ENCODE measurements at places on chromosomes 1 and 21.

DNA sequence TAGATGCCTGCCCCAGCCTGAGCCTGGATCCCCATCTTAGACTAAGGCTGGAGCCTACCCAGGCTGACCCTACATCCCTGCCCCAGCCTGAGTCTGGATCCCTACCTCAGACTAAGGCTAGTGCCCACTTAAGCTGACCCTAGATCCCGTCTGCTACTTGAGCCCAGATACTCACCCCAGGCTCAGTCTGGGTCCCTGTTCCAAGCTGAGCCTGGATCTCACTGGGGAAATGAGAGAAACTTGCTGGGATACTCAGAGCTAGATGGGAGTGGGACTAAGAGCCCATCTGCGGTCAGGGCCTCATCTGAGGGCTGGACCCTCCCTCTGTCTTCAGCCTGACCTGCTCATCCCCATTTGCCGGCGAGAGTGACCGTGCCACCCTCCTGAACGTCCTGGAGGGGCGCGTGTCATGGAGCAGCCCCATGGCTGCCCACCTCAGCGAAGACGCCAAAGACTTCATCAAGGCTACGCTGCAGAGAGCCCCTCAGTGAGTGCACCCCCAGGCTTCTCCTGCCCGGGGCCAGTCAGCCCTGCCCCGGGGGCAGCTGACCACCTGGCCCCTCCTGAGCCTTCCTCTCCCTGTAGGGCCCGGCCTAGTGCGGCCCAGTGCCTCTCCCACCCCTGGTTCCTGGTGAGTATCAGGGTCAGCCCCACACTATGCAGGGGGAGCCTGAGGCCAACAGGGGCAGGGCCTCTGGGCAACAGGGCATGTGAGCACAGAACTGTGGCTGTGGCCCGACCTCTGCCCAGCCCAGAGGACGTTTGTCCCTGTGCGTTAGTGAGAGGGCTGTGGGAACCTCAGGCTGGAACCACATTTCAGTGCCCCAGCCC lies 36.8 kb downstream of the TRIM11 start:
- DNase-seq: no peak

DNA sequence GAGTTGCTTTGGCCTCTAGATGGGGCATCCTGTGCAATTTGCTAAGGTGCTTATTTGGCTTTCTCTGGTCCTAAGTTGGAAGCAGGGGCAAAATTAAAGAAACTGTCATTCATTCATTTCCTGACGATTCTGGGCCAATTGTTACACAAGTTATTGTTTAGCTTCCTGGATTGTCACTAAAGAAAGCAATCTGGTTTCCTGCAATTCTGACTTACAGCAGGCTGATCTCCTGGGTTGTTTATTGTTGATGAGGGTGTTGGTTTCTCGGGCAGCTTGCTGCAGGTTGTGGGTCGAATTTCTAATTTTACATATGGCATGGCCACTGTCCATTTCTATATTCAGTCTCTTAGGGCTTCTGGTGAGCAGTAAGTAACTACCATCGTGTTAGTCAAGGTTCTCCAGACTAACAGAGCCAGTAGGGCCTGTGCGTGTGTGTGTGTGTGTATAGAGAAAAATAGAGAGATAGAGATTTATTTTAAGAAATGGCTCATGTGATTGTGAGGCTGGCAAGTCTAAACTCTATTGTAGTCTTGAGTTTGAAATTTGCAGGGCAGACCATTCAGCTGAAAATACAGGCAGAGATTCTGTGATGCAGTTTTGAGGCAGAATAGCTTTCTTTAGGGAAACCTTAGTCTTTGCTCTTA lies 30.4 kb downstream of the CTH start:
- DNase-seq: no peak

DNA sequence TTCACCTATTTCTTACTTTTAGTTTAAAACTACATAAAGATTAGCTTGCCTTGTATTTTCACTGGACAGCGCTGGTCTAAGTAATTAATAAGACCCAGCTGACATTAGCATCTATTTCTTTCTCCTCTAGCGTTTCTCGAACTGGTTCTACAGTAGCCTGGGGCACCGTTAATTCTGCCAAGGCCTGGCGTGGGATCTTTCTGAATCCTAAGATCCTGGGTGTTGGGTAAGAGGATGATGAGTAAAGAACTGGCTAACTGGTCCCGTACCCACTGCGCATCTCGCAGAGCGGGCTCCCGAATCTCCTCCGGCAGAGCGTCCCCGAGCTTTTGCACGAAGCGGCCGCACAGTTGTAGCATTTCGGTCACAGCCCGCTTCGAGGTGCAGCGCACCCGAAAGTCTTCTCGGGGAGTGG lies 309 bp downstream of the NSL1 start:
- DNase-seq: no peak

GRCh38 chr1:13642306-13643004 lies 57.5 kb upstream of the PRDM2 start:
- DNase-seq: no peak

- no peak for DNase-seq
Measured at GRCh38 chr1:9559673-9560072, 20.4 kb downstream of the SLC25A33 start.

GRCh38 chr1:228392111-228392936 lies 14.3 kb downstream of the TRIM11 start:
- no peak for DNase-seq

DNA sequence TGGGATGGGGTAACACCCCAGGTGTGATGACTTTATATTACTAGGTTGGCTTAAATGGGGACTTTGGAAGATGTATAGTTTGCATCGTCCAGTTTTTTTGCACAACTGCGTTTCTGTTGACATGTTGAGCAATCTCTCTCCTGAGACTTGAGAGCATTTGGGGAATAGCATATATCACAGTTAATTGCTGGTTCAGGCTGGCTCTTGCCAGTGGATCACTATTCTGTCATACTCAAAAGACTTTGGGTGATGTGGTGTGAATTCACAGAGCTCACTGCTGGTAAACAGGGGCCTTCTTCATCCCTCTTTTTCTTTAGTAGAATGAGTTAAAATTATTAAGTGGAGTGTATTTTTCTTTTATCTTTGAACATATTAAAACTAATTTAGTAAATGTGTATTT lies 44.3 kb downstream of the LHX9 start:
- no peak for DNase-seq

DNA sequence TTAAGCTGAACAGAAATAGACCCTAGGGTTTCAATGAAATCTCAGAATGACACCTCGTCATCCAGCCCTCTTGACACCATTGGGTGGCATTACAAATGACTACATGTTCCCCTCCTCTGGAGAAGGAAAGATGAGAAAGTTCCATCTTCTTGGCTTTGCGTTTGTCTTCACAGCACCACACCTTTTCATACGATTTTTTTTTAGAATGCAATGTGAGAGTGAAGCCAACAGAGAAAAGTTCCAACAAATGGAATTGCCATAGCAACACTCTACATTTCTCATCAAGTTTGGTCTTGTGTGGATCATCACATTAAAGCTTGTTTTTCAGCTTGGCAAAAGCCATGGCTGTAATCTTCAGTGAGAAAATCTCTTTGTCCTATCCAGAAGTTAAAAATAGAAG lies 183.4 kb upstream of the SNX7 start:
- DNase-seq: no peak

- DNase-seq: no peak
Measured at GRCh38 chr1:37123276-37124115, 89.2 kb upstream of the GRIK3 start.

GRCh38 chr1:61399199-61399598 lies 316.8 kb downstream of the NFIA start:
- DNase-seq: no peak

DNA sequence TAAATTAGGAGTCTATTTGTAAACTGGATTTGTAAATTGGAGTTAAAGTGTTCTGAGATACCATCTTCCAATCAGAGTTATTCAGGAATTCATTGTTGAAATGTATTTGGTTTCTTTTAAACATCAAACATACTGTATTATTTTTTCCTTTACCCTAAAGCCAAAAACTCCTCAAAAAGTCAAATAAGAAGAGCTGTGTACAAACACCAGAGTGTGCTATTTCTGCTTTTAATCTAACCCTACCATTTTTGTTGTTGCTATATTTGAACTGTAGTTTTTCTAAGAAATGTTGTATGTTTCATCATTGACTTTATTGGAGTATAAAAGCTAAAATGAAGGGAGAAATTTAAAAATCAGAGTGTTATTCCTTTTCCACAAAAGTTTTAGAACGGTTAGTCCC lies 35.8 kb downstream of the SLC30A7 start:
- DNase-seq: no peak

GRCh38 chr1:194281376-194281775 lies 1095.0 kb upstream of the B3GALT2 start:
- no peak for DNase-seq

DNA sequence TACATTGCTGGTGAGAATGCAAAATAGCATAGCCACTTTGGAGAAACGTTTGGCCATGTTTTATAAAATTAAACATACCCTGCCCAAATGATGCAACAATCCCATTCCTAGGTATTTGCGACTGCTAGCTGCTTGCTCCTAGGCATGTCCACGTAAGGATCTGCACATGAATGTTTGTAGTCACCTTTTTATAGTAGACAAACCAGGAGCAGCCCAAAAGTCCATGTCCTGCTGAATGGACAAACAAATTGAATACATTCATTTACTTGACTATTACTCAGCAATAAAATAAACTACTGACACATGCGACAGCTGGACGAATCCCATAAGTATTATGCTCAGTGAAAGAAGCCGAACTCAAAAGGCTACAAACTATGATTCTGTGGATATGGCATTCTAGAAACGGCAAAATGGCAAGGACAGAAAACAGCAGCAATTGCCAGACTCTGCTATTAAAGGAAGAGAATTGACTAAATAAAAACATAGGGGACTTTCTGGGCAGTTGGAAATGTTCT lies 161.9 kb upstream of the GALNT2 start:
- DNase-seq: no peak

DNA sequence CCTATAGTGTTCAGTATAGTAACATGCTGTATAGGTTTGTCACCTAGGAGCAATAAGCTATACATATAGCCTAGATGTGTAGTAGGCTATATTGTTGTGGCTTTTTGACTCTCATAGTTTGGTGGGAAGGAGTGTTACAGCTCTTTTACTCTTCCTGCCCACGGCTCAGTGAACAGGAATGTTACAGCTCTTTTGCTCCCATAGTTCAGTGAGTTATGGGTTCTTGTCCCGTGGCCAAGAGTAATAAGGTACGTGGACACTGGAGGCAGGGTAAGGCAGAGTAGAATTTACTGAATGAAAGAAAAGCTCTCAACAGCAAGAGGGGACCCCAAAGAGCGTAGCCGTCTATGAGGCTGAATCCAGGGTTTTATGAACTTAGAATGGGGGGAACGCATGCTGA lies 734.3 kb downstream of the ADGRL2 start:
- no peak for DNase-seq

DNA sequence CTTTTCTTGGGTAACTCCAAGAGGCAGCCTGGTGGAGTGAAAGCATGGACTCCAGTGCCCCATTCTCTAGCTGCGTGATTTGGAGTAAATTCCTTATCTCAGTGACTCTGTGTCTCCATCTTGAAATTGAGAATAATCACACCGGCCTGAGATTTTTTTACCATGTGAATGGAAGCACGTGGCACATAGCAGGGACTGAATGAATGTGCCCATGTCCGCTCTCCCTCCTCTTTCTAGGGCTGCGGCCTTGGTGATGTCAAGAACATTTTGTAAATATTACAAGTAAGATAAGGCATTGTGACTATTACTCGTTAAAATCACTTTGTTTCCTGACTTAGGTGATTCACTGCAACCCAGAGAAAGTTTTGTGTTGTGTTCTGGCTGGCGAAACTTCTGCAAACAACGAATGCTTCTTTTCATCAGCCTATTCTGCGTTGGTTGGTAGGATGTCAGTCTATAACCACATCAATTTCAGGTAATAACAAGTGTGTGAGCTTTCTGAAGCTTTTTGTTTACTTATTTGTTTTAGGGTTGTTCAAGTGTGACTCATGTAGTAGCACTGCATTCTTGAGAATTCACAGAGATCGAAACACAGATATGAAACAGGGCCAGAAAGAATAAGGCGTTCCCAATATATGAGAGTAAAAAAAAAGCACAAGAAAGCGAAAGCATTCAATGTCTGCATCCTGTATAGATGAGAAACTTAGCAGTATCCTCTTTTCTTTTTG lies 135.7 kb upstream of the SLC45A1 start:
- no peak for DNase-seq

DNA sequence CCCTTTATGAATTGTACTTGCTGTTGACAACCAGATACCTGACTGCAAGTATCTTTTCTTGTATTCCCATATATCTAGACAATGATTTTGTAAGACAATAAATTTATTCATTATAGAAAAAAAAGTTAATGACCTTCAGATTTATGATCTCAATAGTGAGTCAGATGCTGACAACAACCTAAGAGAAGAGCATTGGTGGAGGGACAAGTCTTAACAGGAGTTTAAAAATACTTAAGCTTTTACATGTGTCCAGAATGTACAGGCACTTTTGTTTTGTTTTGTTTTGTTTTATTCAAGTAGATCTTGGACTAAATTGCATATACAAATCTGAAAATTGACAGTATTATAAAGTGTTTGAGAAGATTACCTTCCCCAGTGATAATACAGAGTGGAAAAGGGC lies 1544.6 kb upstream of the B3GALT2 start:
- no peak for DNase-seq

GRCh38 chr1:94544706-94545490 lies 3.3 kb upstream of the F3 start:
- no peak for DNase-seq

DNA sequence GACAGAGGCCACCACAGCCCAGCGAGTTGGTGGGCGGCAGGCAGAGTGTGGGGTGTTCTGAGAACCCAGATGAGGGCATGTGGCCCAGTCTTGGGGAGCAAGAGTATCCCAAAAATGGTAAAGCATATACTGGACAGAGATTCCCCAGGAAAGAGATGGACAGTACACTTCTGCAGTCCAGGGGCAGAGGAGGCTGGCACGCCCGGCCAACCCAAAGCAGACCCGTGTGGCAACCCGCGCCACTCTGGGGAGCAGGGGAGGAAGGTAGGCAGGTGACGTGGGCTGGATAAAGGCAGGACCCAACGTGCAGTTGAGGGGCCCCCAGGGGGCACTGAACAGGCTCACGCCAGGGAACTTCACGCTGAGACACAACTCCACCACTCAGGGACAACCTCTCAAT lies 46.4 kb upstream of the RIPK4 start:
- DNase-seq: no peak

DNA sequence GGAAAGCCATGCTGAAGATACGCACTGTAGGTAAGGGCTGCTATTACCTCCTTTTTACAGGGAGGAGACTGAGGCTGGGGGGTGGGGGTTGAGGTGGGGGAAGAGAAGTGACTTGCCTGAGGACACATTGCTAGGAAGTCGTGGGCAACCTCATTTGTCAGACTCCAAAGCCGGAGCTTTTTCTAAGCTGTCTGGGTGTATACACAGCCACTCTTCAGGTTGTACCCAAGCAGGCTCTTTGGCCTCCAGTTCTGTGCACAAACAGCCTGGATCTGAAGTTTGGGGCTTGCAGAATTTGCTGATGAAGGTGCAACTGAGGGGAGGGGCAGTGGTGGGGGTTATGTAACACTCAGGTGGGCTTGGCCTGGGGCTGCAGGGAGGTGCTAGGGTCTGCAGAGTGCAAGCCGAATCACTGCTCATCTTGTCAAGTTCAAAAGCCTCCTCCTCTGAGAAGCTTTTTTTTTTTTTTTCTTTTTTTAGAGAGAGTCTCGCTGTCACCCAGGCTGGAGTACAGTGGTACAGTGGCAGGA lies 16.9 kb downstream of the TINAGL1 start:
- no peak for DNase-seq

Data from stimulated activated CD8-positive, alpha-beta memory T cell treated with anti-CD3 and anti-CD28 coated beads, Interleukin-4, amount 100 ng/mL, for 1 hour (primary cell).